Activated CD8-positive, alpha-beta memory T cell treated with anti-CD3 and anti-CD28 coated beads, Interleukin-2, amount 50 U/mL, for 48 hours (primary cell): ENCODE measurements at places on chromosomes 2 and 18.

- DNase-seq: no peak
Observed at GRCh38 chr2:23772056-23772455, 154.9 kb downstream of the ATAD2B start.

GRCh38 chr18:79445696-79446561 lies 50.2 kb downstream of the NFATC1 start:
- no peak for DNase-seq

DNA sequence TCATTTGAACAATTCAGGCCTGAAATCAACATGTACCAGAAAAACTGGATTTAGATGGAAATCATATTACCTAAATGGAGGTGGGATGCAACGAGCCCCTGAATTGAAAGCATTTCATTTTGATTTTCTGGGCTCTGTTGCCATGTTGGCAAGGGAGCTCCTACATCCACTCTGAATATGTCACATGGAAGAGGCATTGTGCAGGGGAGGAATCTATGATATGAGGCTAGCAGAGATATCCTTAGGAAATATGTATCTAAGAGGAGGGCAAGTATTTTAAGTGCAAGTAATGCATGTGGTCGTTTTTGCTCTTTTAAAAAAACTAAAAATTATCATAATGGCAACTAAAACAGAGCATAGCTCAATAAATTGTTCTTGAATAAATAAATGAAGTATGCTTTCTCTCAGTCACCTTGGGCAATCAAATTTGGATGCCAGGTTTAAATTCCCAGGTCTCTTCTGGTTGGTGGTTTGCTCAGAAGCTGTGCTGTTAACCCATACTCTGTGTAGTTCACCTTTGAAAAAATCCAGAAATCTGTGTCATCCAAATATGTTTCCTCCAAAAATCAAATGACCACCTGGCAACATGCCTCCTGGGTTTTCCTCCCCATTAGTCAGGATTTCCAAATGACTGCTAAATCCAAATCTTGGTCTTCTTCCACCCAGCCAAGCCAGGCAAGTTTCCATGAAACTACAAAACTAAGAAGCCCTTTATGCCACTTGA lies 6.5 kb upstream of the LGALSL start:
- no peak for DNase-seq

- DNase-seq: no peak
Observed at GRCh38 chr2:62287282-62287681, 91.4 kb downstream of the B3GNT2 start.

GRCh38 chr2:119005051-119005450 lies 63.1 kb downstream of the MARCO start:
- DNase-seq: peak; percentile 3

DNA sequence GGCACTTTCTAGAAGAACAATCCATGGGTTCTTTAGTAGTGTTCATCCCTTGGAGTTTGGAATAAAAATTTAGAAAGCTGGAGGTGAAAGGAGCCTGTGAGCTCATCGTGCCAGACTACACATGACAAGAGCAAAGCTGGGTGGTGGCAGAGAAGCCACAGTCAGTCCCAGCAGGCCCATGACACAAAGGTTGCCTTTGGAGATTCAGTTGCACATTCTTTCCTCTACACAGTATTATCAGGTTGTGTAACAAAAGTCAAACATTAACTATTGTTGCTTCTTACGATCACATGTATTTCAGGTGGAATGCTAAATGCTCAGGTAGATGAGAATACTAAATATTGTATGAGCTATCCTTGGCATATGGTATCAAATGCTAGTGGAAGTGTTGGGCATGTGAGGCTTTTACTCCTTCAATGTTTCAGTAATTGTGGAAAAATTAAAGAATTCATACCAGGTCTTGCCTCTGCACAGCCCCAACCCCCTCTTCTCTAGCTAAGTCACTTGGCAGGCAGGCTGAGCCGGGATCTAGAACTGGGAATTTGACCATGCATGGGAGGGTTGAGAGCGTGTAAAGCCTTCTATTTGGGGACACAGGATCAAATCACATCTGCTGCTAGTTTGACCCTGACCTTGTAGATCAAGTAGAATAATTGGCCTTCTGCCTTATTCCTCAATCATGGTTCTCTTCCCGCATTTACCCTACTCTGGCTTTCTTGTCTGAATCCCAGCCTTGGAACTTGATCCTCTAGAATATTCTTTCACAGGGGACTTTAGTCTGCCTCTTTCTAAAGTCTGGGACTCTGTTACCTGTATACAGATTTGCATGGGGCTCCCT lies 230.9 kb downstream of the GCA start:
- DNase-seq: no peak

GRCh38 chr2:234873103-234873827 lies 78.6 kb upstream of the SH3BP4 start:
- DNase-seq: no peak

DNA sequence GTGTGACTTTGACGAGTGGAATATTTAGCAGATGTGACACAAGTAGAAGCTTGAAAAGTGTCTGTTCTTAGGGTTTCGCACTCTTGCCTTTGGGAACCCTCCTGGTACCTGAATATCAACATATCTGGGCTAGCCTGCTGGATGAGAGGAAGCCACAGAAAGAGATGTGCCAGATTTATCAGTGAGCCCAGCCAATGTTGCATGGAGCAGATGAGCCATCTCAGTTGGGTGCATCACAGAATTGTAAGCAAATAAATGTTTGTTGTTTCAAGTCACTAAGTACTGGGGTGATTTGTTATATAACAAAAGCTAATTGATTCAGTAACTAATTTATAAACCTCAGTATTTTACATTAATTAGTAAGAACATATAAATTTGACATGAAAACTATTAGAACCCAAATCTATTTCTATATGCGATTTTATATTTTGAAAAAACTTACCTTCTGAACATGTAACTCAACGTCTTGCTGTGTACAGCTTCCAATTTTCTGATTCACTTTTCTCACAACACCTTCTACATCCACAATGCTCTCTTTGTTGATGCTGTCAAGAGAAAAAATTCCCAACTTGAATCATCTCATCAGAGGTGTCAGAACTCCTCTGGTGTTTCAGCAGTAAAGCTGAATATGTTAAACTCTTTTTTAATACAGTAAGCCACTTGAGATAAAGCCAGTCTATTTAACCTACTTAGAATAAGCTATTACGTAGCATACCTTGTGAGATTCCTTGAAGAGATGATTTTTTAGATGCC lies 42.3 kb downstream of the DARS1 start:
- no peak for DNase-seq

DNA sequence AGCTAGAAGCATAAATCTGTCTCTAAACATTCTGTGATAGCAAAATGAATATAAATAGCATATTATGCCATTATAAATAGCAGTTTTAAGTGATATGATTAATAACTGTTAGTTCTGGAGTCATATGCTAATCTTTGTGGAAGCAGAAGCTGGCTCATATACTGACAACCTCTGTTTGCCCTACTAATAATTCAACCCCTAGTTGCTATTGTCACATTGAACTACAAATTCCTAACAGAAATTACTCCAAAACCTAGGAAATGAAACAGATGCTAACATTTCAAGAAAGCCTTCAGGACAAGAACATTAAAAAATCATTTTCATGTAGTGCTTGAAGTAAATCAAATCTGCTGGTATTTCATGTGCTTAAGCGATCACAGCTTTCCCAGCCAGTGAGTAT lies 28.2 kb downstream of the CALCRL start:
- no peak for DNase-seq

GRCh38 chr2:79817288-79817687 lies 304.4 kb downstream of the CTNNA2 start:
- DNase-seq: no peak

- DNase-seq: no peak
Observed at GRCh38 chr2:99939135-99939534, 203.3 kb downstream of the AFF3 start.

DNA sequence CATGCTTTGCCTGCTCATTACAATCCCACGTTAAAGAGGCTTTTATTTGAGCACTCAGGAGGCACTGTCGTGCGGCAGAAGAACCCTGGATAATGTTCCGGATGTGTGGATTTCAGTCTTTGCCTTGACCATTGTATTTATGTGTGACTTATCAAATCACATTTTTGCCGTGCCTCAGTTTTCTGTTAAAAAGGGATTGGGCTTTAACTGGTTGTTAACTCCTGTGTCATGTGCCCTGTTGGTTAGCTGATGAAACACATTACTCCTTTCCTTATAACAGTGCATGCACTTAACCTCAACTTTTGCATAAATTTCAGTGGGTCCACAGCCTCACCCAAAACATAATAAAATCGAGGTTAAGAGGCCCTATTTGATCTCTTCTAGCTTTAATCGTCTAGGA lies 52.7 kb downstream of the NAB1 start:
- no peak for DNase-seq
